ENCODE measurements at places on chromosomes 12 and 14.

- no peak for DNase-seq
These were observed 17.5 kb downstream of the TRHDE start for GRCh38 chr12:72289633-72290032.

GRCh38 chr14:21723431-21724045, 49.9 kb upstream of the OR4E1 start:
- peak; percentile 21 for DNase-seq

- DNase-seq, result no peak
These were observed 41.6 kb downstream of the DUSP16 start for GRCh38 chr12:12521044-12521485.

DNA sequence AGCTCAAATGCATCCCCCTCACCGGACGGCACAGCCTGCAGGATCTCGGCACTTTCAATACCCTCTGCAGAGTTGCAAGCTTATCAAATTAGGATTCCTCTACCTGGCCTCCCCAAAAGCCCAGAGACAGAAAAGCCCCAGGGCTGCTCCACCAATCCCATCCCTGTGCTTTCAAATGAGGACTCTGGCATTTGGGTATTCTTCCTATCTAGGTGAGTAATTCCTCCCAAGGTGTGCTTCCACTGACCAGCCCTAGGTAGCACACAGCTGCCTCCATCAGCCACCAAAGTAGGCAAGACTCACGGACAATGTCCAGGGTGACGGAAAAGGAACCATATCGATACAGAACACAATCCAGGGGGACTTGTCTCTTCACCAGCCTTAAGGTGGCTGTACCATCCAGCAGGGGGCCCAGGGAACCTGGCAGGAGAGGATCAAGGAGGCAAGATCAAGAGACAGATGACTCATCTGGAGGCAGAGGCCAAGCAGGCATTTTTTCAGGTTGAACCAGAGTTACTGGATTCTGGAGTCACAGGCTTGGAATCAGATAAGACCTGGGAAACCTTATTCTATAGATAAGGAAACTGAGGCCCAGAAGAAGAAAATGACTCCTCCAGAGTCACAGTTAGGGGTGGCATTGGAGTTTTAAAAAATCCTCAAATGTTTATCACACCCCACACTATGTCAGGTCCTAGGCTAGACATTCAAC, 9.9 kb downstream of the PMEL start:
- no peak for DNase-seq

GRCh38 chr12:19491863-19492262, 52.6 kb downstream of the AEBP2 start:
- DNase-seq, result no peak

DNA sequence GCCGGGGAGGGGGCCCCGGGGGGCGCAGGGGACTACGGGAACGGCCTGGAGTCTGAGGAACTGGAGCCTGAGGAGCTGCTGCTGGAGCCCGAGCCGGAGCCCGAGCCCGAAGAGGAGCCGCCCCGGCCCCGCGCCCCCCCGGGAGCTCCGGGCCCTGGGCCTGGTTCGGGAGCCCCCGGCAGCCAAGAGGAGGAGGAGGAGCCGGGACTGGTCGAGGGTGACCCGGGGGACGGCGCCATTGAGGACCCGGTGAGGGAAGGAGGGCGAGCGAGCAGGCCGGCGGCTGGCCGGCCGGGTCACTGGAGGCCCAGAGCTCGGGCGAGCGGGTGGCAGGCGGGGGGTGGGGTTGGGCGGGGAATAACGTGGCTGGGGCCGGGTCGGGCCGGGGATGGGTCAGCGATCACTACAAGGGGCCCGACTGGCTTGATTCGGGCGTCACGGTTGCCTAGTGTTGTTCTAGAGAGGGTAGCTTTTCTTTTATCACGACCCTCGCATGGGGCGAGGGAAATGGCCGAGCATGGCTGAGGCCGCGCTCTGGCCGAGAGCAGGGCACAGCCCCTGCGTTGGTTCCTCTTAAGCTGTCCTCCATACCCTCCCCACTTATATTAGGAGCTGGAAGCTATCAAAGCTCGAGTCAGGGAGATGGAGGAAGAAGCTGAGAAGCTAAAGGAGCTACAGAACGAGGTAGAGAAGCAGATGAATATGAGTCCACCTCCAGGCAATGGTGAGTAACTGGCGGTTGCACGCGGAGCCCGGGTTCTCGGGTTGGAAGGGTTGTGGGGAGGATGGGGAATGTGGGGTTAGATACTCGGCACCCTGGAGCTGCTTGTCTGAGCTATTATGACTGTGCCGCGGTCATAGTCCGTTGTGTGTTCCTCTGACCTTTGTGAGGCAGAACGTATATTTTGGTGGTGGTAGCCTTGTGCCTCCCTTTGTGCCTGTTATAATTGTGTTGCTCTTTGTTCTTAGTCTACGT, 603 bp downstream of the PABPN1 start:
- DNase-seq, result no peak

DNA sequence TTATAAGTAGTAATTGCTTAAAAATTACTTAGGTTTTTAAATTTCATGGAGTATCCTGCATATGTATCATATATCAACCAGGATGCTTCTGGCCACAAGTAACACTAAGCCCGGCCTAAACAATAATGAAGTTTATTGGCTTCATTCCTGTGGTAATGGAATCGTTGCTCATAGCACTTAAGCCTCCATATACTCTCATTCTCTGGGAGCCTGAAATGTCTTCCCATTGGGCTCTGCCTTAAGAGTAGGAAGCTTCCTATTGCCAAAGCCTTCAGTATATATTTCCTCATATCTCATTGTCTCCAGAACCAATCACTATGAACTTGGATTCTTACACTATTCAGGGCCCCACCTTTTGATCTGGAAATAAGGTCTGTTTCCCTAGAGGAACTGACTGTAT, 83.8 kb upstream of the DNM1L start:
- no peak for DNase-seq

- no peak for DNase-seq
These were observed 1.7 kb upstream of the JPH4 start for GRCh38 chr14:23580152-23580926.

- no peak for DNase-seq
These were observed 23.1 kb upstream of the KCNK10 start for GRCh38 chr14:88346048-88346639.

DNA sequence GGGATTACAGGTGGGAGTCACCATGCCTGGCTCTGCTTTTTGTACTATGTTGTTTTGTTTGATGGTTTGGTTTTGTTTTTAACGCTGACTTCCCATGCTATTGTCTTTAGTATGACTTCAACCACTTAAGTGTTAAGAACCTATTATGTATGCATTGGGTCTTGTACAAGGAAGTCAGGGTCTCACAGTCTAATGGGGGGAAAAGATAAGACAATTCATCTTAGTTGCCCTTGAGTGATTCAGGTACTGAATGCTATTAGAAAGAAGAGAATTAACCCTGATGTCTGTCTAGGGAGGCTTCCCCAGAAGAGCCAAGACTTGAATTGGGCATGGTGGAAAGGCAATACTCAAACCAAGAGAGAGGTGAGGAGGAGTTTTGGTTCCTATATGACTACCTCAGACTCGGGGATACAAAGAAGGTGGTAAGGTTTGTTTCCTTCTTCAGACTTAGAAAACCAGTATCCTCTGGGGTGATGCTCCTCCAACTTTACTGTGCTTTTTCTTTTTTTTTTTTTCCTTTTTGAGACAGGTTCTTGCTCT, 64.6 kb downstream of the SUSD6 start:
- DNase-seq, result no peak

DNA sequence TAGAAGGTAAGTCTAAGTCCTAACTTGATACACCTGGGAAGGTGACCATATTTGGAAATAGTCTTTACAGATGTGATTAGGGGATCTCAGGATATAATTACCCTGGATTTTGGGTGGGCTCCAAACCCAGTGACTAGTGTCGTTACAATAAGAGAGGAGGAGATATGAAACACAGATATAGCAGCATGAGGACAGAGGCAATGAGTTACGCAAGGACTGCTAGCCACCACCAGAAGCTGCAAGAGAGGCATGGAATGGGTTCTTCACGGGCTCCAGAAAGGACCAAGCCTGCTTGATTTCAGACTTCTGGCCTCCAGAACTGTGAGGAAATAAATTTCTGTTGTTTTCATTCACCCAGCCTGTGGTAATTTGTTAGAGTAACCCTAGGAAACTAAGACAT, 28.6 kb downstream of the FGFR1OP2 start:
- no peak for DNase-seq

DNA sequence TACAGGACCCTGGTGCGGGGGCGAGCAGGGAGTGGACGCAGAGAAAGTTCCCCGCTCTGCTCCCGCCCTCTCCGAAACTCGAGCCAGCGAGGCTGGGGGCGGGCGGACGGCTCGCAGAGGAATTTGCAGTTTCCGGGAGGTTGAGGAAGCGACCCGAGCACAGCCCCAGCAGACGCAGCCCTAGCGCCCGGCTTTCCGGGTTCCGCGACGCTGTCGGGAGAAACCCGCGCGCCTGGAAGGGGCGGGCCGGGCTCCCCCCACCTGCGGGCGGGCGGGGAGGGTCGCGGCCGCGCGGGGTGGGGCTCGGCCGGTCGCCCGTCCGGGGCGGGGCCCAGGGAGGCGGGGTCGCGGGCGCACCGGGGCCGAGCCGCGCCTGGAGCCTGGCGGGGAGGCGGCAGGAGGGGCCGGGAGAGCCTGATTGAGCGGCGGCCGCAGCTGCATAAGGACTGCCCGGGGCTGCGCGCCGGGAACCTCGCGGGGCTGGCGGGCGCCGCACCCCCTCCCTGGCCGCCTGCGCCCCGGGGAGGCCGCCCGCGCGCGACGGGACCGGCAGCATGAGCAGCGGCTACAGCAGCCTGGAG, at the start of gene RASSF3:
Gene RASSF3 (plus strand): TSS at position 417 of the 581 bp plus-strand sequence. CDS start 138 bp downstream, at position 555.
- DNase-seq, result peak; percentile 54

Measured in stimulated activated CD8-positive, alpha-beta memory T cell treated with anti-CD3 and anti-CD28 coated beads, Interleukin-2, amount 100 ng/mL, for 1 hour (primary cell).